Adrenal gland (tissue), 19 donors: ENCODE measurements at places on chromosomes 6 and 20. TPM values are rescaled to one million over a fixed set of nuclear protein-coding genes. Genes with fewer than 3 reads are reported as not detected.

The TEAD3 gene
- 8.9 TPM for total RNA-seq

The OR2H2 gene
- not detected for total RNA-seq

The ENPP4 gene
- total RNA-seq = 31.0 TPM

The CDC25B gene
- 11.8 TPM for total RNA-seq

The DPPA5 gene
- not detected for total RNA-seq

The SAMD3 gene
- total RNA-seq = 2.4 TPM

The SAPCD1 gene
- 0.71 TPM for total RNA-seq

The TGM2 gene
- total RNA-seq = 90.5 TPM

- no peak for DNase-seq
- H3K4me1 ChIP-seq = peaks cover 9% of the 10 kb centered on the region
- no peak overlapping the region for H3K4me3 ChIP-seq
- no peak overlapping the region for H3K27ac ChIP-seq
Measured at GRCh38 chr20:23201658-23202057, 115.5 kb upstream of the CD93 start.

- no peak for DNase-seq
- no peak overlapping the region for H3K4me3 ChIP-seq
- H3K36me3 ChIP-seq = no peaks in the 10 kb centered on the region
- H3K4me1 ChIP-seq = no peaks in the 10 kb centered on the region
- H3K27me3 ChIP-seq = no peaks in the 10 kb centered on the region
- H3K27ac ChIP-seq = peak overlapping the region; percentile 27
Measured at GRCh38 chr20:25361287-25361683, 29.4 kb downstream of the ABHD12 start.

- H3K36me3 ChIP-seq = no peaks in the 10 kb centered on the region
- H3K27ac ChIP-seq = no peak overlapping the region
- no peak for DNase-seq
- H3K4me1 ChIP-seq = no peaks in the 10 kb centered on the region
Measured at GRCh38 chr6:113558966-113559365, 298.2 kb upstream of the MARCKS start.

DNA sequence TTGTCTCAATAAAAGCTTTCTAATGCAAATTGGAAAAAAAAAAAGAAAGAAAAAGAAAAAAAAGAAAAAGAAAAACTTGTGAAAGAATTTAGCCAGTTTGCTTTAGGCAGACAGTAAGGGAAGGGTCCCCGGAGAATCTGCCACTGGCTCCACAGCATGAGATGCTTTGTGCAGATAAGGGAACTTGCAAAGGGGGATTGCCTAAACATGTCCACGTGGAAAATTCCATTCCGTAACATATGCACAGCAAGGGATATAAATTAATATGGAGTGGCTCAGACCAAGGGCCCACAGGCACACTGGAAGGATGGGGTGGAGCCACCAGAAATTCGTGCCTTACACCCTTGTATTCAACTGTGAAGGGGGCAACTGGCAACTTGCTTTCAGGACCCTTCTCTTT lies 45.4 kb downstream of the MKKS start:
- H3K27me3 ChIP-seq = no peaks in the 10 kb centered on the region
- no peaks in the 10 kb centered on the region for H3K4me1 ChIP-seq
- H3K4me3 ChIP-seq = no peak overlapping the region
- H3K27ac ChIP-seq = no peak overlapping the region

DNA sequence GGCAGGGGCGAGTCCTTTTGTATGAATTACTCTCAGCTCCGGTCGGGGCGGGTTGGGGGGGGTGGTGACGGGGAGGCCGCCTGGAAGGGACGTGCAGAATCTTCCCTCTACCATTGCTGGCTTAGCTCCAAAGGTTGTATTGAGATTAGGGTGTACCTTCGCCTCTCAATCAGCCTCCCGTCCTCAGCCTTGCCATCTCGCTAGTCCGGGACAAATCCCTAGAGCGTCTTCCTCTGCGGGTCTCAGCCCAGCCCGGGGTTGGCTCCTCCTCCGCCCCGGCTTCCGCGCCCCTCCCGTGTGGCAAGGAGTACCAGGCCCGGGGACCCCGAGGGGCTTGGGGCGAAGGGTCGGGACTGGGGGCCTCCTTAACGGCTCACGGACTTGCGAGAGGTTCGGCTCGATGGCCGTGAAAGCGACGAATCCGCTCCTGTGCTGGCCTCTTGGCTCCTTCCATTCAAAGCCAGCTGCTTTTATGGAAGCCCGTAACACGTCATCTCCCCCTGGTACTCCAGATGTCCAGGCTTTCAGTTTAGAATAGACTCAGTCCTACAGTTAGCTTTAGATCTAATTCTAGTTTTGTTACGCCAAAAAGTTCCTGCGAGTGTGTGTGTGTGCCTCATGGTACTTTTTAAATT lies 636 bp upstream of the EEF1A1 start:
- DNase-seq = no peak
- peaks cover 22% of the 10 kb centered on the region for H3K4me1 ChIP-seq
- H3K36me3 ChIP-seq = peaks cover 34% of the 10 kb centered on the region
- peak overlapping the region; percentile 31 for H3K4me3 ChIP-seq
- H3K27ac ChIP-seq = peak overlapping the region; percentile 100
- no peaks in the 10 kb centered on the region for H3K27me3 ChIP-seq

- DNase-seq = peak; percentile 43
- H3K36me3 ChIP-seq = no peaks in the 10 kb centered on the region
- no peak overlapping the region for H3K27ac ChIP-seq
- H3K27me3 ChIP-seq = no peaks in the 10 kb centered on the region
- no peaks in the 10 kb centered on the region for H3K4me1 ChIP-seq
Measured at GRCh38 chr6:95431637-95432228, 145.6 kb upstream of the MANEA start.

GRCh38 chr6:27777614-27778355 lies 134.4 kb downstream of the OR2B2 start:
- H3K27ac ChIP-seq = no peak overlapping the region
- no peaks in the 10 kb centered on the region for H3K4me1 ChIP-seq
- no peaks in the 10 kb centered on the region for H3K27me3 ChIP-seq
- DNase-seq = no peak

DNA sequence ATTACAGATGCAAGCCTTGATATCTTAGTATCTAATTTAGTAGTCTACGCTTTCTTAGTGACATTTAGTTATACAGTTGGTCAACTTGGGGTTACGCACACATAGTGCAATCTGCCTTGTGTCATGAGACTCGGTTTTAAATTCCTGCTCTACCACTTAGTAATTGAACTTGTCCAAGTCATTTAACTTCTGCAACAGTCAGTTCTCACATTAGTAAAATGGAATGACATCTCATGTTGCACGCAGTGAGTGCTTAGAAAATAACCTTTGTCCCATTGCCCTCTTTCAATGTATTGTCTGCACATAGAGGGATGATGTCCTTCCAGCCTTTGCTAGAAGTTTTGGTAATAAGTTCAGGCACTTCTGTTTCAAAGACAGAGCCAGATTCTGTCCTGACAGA lies 48.6 kb downstream of the TMEM170B start:
- no peak overlapping the region for H3K27ac ChIP-seq
- DNase-seq = no peak
- H3K4me3 ChIP-seq = no peak overlapping the region

DNA sequence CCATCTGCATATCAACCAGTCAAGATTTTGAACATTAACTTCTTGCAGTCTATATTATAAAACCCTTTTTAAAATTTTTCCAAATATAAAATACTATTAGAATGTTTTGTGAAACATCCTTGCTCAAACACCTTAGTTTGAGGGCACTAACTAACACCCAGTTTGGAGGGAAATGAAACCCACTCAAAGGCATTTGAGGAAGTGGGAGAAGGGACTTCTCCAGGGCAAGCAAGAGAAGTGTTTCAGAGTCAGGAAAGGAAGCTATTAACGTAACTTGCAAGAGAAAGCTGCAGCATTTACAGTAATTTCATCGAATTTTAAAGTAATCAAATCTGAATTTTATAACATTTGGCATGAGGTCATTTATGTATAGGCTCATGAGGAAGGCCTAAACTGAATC lies 21.3 kb downstream of the MTFR2 start:
- no peaks in the 10 kb centered on the region for H3K4me1 ChIP-seq
- H3K4me3 ChIP-seq = no peak overlapping the region
- H3K36me3 ChIP-seq = no peaks in the 10 kb centered on the region

DNA sequence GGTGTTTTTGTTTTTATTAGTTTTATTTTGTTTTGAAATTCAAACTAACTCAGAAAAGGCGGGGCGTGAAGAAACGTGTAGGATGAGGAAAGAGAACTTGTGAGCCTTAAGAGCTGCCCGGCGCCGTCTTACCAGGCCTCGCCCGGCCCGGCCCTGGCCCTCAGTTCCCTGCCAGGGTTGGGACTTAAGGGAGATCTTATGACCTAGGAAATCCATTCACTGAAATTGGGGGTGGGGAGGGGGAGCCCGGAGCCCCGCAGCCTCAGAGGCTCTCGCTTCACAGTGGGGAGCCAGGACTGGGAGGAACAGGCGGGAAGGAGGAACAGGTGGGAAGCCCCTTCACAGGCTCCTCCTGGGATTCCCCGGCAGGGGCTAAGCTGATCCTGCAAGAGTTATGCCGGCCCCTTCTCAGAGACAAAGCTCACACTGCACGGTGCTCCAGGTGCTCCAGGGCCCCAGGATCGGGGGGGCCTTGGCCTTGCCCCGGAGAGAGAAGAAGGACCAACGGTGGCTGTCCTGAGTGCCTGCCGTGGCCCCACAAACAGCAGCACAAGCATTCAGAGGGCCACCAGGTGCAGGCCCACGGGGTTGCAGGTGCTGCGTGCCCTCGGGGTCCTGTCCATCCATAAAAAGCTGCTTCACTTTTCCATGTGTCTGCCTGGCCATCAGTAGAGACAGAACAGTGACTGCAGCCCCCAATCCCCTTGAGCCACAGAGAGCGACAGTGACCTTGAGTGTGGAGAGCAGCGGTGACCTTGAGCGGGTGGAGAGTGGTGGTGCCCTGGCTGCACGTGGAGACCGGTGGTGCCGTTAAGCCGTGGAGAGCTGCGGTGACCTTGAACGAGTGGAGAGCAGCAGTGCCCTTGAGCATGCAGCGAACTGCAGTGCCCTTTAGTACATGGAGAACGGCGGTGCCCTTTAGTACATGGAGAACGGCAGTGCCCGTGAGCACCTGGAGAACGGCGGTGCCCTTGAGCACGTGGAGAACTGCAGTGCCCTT lies 152.7 kb downstream of the DLL1 start:
- DNase-seq = peak; percentile 20
- H3K36me3 ChIP-seq = no peaks in the 10 kb centered on the region
- H3K4me3 ChIP-seq = no peak overlapping the region
- H3K4me1 ChIP-seq = no peaks in the 10 kb centered on the region

DNA sequence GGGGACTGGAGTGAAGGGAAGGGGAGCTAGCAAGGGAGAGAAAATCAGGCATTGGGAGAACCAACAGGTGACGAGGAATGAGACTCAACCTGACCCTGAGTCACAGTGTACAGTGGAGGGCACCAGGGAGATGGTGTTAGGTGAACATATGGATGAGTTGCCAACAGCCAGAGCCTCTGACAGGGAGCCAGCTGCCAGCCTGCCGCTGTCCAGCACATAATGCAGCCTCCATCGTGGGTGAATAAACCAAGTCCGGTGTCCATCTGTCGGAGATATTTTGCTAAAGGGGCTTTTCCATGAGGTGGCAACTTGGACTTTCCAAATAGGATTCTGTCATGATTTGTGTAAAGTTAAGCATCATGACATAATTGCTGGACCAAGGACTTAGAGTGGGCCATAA lies 88.1 kb downstream of the CDH4 start:
- no peaks in the 10 kb centered on the region for H3K27me3 ChIP-seq
- no peaks in the 10 kb centered on the region for H3K36me3 ChIP-seq
- no peak overlapping the region for H3K4me3 ChIP-seq
- no peak for DNase-seq
- H3K4me1 ChIP-seq = no peaks in the 10 kb centered on the region

DNA sequence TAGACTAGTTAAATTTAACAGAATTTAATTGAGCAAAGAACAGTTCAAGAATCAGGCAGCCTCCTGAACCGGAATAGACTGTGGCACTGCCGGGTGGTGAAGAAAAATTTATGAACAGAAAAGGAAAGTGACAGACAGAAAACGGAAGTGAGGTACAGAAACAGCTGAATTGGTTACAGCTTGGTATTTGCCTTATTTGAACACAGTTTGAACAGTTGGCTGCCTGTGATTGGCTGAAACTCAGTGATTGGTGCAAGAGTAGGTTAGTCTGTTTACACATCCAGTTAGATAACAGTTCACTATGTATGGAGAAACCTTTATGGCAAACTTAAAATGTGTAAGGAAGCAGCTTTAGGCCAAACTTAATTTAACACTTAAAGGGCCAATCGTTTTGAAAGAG lies 116.0 kb upstream of the CITED2 start:
- H3K27me3 ChIP-seq = no peaks in the 10 kb centered on the region
- peaks cover 5% of the 10 kb centered on the region for H3K4me1 ChIP-seq
- H3K27ac ChIP-seq = no peak overlapping the region
- no peaks in the 10 kb centered on the region for H3K36me3 ChIP-seq

DNA sequence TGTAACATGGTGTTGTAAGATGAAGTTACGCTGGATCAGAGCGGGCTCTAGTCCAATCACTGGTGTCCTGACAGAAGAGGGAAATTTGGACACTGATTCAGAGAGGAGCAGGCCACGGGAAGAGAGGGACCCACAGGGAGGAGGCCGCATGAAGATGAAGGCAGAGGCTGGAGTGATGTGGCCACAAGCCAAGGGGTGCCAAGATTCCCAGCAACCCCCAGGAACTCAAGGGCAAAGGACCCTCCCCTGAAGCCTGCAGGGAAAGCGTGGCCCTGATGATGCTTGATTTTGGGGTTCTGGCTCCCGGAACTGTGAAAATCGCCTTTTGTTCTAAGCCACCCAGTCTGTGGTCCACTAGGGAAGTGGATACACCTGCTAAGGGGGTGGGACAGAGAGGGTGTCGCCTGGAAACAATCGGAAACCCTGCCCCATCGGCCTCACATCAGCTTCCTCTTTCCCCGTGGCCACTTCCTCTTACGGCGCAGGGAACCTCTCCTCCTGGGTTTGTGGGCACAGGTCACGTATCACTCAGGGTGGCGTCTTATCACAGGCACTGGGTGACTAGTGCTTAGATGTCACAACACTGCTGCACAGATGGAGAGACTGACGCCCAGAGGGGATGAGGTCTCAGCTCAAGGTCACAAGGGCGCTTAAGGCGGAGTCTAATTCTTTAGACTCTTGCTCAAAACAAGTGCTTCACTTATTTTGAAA lies 58.0 kb downstream of the SULF2 start:
- no peaks in the 10 kb centered on the region for H3K36me3 ChIP-seq
- no peaks in the 10 kb centered on the region for H3K27me3 ChIP-seq
- peak; percentile 58 for DNase-seq
- H3K27ac ChIP-seq = no peak overlapping the region

- no peak overlapping the region for H3K27ac ChIP-seq
- no peaks in the 10 kb centered on the region for H3K4me1 ChIP-seq
- no peaks in the 10 kb centered on the region for H3K36me3 ChIP-seq
- no peaks in the 10 kb centered on the region for H3K27me3 ChIP-seq
- DNase-seq = no peak
Measured at GRCh38 chr6:71446057-71446456, 157.4 kb downstream of the OGFRL1 start.

DNA sequence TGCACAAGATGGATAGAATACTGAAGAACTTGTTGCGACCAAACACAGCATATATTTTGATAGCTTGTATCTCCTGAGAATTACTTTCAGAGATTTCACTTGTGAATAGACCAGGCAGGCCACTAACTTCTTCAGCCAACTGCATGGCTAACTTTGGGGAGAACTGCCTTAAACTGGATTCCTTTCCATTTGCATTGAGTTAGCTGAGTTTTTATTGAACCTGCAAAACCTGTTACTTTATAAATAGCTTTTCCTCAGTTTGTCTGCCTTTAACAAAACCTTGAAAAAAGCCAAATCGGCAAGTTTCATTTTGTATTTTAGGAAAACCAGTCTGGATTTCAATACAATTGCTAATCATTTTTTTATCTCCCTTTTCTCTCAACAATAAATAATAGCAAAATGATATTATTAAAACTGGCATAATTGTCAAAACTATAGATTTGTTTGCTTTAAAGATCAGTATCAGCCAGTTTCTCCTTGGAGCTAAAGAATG lies 72.6 kb upstream of the SCGN start:
- H3K4me1 ChIP-seq = peaks cover 31% of the 10 kb centered on the region
- H3K27me3 ChIP-seq = no peaks in the 10 kb centered on the region
- no peak overlapping the region for H3K27ac ChIP-seq
- H3K36me3 ChIP-seq = no peaks in the 10 kb centered on the region
- no peak overlapping the region for H3K4me3 ChIP-seq
- DNase-seq = no peak
